ENCODE measurements at places on chromosomes 3 and 15.

GRCh38 chr3:134328147-134328591 is 46.1 kb downstream of the AMOTL2 start:
- DNase-seq: no peak

GRCh38 chr15:25242166-25242879 is 196.5 kb downstream of the UBE3A start:
- DNase-seq: no peak

DNA sequence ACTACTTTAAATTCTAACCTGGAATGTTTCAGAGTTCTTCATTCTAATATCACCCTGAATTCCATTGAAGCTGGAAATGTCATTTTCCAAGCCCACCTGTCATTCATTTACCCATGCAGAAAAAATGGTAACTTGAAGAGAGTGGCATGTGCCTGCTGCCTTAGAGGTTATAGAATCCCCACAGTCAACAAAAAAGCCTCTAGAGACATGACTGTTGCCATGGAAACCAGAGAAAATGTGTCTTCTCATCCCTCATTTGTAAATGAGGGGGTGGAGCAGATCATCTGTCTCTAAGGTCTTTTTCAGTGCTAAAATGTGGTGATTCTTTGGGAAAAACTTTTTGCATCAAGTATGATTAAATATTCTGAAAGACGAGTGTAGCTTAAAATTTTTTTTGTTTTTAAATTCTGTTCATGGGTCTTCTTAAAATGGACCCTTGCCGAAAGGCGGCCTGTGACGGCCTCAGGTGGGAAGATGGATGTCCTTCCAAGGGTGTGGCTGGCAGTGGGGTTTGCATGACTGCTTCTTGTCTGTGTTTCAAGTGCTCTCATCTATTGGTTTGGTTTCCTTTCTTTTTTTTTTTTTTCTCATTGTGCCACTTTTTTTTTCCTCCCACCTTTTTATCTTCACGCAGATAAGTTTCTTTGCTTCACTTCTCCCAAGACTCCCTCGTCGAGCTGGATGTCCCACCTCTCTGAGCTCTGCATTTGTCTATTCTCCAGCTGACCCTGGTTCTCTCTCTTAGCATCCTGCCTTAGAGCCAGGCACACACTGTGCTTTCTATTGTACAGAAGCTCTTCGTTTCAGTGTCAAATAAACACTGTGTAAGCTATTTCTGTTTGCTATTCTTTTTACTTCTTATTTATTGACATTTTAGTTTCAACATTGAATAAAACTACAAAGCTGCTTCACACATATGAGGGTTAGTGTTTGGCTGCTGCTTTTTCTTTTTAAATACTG is 23.0 kb downstream of the TPM1 start:
- DNase-seq: no peak

- DNase-seq: no peak
Observed at GRCh38 chr15:45522328-45523165, at the start of gene SLC30A4. SLC30A4 (minus strand) TSS chr15:45522755; CDS start chr15:45522354, 401 bp downstream.

DNA sequence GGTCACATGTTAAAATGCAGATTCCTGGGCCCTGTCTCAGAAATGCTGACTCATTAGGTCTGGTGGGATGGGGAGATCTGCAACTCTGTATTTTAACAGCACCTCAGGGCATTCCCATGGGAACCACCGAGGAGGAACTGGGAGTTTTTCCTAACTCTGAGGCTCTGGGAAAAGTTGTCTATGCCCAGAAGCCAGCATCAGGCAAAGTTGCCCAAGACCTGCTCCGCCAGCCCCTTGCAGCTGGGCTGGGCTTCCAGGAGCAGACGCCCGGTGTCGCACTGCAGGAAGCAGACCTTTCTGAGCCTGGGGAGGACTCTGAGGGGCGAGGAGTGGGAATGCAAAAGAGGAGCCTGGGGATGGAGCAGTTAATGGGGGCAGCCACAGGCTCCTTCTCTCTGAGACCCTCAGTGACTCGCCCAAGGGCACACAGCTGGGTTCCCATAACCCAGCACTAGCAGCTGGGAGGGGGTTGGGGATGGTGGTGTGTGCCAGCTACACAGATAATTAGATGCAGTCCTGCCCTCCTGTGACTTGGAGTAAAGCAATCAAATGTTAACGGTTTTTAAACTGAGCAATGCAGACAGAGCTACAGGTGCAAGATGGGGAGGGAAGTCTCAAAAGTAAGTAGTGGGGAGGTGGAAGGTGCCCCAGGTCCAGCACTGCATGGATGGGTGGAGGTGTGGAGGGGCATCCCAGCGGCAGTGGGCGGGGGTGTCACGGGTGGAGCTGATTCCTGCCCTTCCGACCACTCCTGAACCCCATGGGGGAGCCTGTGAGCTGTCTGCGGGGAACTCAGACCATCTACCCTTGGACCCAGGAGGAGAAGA is 100.4 kb downstream of the LSM3 start:
- no peak for DNase-seq

- DNase-seq: no peak
Observed at GRCh38 chr3:27714692-27715453, 7.2 kb downstream of the EOMES start.

- DNase-seq: no peak
Observed at GRCh38 chr15:38699633-38700230, 135.1 kb upstream of the RASGRP1 start.

- no peak for DNase-seq
Observed at GRCh38 chr15:72497402-72497801, 23.3 kb downstream of the ARIH1 start.

GRCh38 chr15:80779658-80780415 is 667 bp downstream of the CEMIP start:
- no peak for DNase-seq

DNA sequence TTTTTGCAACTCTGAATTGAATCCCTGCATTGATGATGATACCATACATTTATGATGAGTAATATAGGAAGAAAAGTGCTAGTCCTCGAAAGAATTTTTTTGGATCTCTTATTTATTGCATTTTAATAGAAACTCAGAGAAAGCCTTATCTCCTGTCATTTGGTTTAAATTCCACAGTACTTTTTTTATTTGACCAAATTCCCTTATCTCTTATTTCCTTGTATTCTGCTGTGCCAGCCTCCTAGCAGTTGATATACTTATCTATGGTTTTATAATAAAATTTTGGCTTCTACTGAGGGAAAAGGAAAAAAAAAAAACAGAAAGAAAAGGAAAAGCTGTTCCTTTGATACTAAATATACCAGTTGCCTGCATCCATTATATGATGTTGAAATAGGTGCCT is 535.1 kb upstream of the NR2F2 start:
- no peak for DNase-seq

DNA sequence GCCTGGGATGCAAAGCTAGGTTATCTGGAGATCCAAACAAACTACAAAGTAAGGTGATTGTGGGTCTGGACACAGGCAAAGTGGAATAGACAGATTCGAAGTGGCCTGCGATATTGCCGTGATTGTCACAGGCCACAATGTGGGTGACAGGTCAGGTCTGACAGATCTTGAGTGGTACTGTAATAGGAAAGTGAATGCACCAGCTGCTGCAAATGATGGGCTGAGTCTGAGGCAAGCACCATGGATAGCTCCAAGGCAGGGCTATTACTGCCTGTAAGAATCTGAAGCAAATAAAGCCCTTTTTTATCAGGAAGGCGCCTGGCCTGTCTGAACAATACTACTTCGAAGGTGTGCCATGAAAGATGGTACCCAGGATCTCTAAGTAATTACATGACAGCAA is 10.0 kb downstream of the ARMC8 start:
- no peak for DNase-seq

DNA sequence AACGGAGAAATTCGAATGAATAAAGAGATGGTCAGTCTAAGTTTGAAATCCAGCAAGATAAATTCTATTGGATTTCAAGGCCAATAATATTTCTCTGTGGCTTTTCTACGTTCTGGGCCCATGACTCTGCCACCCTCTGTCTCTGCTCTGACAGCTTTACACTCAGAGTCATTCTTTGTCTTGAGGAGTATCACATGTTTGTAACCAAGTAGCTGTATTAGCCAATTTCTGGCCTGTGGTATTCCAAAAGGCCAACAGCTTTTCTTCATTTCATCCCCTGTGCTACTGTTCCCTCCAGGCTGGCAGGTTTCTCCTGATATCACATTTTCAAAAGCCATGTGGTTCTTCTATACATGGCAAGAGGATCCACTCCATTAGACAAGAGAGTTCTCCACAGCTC is 324.1 kb upstream of the CNTN4 start:
- no peak for DNase-seq

DNA sequence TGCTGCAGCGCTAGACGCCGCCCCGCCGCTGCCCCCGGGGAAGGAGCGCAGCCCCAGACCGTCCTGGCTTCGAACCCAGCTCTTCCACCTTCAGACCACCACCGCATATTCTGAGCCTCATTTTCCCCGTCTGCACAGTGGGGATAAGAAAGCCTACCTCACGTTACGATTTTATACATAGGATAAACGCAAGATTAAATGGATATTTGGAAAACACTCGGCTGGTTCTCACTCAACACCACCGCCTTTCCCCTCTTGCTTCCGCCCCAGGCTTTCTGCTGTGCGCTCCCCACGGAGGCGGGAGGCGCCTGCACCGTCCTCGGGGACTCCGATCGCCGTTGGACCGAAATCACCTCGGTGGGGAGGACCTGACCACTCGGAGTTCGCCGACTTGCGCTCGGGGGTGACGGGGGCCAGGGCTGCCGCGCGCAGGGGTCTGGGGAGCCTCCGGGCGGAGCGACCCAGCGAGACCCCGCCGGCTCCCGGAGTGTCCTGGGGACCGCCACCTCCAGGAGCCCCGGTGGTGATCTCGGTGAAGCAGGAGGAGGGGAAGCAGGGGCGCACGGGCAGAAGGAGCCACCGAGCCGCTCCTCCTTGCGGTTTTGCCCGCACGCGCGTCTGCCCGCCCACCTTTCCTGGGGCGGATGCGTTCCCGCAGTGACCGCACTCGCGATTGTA is 4.0 kb downstream of the FBXL22 start:
- DNase-seq: no peak

GRCh38 chr3:57135964-57136719 is 29.0 kb downstream of the IL17RD start:
- no peak for DNase-seq

GRCh38 chr3:109137761-109138160 is 1.2 kb downstream of the C3orf85 start:
- DNase-seq: no peak

DNA sequence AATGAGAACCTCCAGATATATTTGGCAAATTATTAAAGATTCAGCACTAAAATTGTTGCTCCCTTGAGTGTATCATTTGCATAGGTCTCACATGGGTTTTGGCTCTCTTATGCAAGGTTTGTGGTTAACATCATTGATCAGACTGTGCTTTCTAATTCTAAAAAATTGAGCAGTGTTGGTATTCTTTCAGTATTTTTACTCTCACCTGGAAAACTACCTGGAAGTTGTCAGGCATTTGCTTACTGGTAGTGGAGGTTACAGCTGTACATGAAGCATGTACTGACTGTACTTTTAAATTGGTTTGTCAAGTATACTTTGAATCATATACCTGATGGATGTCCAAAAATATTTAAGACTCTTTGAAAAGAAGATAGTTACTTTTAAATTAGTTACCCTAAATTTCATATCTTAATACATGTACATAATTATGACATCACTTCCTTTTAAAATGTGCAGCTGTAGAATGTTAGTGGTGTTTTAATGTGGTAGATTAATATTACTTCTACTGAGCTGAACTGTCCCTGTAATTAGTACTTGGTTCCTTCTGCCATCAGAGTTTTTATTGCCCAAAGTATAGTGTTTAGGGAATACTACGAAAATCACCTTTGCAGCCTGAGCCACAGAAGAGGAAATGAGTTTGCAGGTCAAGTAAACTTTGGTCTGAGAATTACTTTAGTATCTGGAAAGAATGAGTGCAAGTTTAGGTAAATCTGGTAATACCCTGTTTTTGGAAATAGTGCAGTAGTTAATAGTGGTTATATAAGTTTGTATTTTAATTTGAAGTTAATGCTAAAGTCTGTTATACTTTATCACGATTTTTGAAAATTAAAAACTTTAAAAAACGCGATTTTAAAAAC is 2.8 kb downstream of the CHD2 start:
- DNase-seq: no peak

- no peak for DNase-seq
Observed at GRCh38 chr3:181458857-181459256, 252.9 kb upstream of the SOX2 start.

- no peak for DNase-seq
Observed at GRCh38 chr3:168472783-168473182, 377.1 kb upstream of the GOLIM4 start.

DNA sequence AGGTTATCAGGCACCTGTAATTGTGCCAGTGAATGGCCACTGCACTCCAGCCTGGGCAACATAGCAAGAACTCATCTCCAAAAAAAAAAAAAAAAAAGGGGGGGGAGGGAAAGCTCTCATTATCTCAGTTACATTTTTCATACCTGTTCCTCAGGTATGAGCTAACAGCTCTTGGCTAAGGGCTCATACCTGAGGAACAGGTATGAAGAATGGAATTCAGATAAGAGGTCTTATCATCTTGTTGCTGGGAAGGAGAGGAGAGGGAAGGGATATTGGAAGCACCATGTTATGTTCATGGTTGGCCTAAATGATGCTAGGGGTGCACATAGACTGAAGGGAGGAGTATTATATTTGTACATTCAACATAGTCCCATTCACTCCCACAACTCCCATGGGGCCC is 2.6 kb downstream of the SLC15A2 start:
- no peak for DNase-seq

DNA sequence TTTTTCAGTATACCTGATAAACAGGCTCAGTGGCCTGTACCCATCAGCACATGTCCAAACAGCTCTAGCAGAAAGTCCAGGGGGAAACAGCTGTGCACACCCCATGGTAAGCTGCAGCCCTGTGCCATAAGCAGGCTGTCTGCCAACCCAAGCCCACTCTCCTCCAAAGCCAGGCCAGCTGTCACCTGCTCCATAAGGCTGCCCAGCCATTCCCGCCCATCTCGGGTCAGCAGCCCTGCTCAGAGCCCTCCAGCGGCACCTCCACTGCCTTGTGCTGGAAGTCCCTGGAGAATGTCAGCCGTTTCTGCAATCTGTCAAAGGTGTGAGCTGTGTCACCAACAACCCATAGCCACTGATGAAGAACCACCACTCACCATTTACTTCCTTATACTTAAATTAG is 82.0 kb downstream of the NTRK3 start:
- DNase-seq: no peak

DNA sequence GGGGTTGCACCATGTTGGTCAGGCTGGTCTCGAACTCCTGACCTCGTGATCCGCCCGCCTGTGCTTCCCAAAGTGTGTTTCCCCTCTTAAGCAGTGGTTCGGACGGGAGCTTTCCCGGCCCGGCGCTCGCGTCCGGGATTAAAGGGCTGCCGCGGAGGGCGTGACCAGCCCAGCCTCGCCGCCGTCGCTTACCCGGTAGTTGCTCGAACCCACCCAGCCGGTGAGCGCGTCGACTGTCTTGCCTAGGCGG is 513 bp downstream of the CLASP2 start:
- no peak for DNase-seq

GRCh38 chr3:153572165-153572564 is 410.1 kb downstream of the RAP2B start:
- DNase-seq: no peak

- DNase-seq: no peak
Observed at GRCh38 chr15:60840306-60840702, 361.4 kb upstream of the ICE2 start.

GRCh38 chr15:70545526-70545925 is 217.8 kb downstream of the UACA start:
- no peak for DNase-seq

- no peak for DNase-seq
Observed at GRCh38 chr3:127119693-127120464, 73.1 kb upstream of the PRR23E start.

Data from epithelial cell of prostate (primary cell).